COLO829 (cell line): ENCODE measurements at places on chromosomes 1 and 21.

DNA sequence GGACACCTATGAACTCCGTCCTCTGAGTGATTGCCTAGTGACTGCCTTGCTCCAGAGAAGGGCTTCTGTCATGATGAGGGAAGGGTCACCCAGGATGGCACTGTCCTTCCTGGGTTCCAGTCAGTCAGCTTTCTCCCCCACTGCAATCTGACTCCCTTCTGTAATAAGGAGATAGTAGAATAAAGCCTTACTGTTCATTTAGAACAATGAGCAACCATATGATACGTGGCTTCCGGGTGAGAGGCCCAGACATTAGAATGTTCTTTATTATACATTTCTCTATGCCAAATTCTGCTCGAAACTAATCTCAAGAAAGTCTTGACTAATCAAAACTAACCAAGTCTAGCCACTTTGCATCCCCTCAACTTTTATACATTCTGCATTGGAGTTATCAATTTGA lies 8.5 kb upstream of the MTMR11 start:
- peak; percentile 91 for DNase-seq

DNA sequence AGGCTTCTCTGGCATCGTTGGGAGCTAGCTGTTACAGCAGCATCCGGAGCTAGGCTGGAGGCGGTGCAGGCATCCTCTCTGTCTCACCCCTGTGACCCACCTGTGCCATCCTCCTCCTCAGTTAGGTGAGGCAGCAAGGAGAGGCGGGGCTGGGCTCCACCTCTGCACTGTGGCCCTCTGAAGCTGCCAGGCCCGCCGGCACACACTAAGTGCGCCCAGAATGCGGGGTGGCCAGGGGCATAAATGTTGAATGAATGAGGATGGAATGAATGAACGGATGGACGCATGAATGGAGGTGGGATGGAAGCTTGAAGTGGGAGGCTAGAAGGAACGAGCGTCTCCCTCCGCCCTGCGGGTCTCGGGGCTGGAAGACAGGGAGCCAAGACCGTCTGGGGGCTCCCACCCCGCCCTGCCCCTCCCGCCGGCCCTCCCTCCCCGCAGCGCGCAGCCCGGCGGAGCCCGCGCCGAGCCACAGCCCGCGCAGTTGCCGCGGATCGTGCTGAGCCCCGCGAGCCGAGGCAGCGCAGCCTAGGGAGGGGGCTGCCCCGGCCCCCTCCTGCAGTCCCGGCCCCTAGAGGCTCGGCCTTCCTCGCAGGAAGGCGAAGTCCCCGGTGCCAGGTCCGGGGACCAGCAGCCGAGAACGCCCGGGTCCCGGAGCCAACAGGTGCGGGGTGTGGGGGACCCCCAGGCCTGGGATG lies at the start of gene HCRTR1:
HCRTR1 (plus strand) TSS at position 472 of the 698 bp plus-strand sequence. CDS start 1,504 bp downstream, outside the sequence.
- no peak for DNase-seq

DNA sequence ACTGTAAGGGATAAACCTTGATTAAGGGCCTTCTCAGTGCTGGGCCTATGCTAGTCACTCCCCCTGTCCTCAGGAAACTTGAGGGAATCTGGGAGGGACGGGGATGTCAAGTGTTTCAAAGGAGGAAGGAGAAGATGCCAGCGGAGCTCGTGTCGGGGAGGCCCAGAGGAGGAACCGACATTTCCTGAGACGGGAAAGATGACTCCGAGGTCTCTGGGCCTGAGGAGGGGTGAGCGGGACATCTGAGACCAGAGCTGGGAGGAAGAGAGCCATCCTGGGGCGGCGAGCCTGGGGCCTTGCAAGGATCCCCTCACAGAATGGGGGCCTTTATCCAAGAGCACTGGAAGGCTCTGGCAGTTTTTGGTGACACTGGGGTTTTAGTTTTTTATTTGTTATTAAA lies 10.4 kb downstream of the SLC66A1 start:
- DNase-seq = no peak

- DNase-seq = no peak
Measured at GRCh38 chr1:17857996-17858395, 102.9 kb downstream of the ACTL8 start.

- no peak for DNase-seq
Measured at GRCh38 chr1:218355278-218355677, 10.1 kb downstream of the TGFB2 start.

GRCh38 chr21:32114419-32115035 lies 164.3 kb downstream of the MIS18A start:
- no peak for DNase-seq

DNA sequence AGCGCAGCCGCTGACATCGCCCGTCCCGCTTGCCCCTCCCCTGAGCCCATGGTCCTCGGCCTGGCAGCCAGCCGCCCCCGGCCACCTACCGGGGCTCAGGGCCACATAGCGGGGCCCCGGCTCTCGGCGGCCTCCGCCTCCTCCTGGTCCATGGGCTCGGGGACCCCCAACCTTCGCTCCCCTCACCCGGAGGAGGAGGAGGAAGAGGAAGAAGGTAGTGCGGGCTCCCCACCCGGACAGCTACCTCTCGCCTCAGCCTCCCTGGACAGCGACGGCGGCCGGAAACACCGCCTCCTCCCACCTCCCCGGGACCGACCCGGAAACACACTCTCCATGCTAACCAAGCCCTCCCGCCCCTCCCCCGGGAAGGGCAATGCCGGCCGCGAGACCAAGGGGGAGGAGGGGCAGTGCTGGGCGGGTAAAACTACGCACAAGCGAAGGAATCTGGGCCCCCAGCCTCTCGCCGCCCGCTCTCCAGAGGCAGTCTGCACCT lies at the start of gene KIAA0319L:
KIAA0319L (minus strand) TSS at position 286 of the 493 bp plus-strand sequence. CDS start 2,912 bp downstream, outside the sequence.
- peak; percentile 66 for DNase-seq

GRCh38 chr1:174158767-174159251 lies 511 bp upstream of the RABGAP1L start:
- no peak for DNase-seq

- DNase-seq = no peak
Measured at GRCh38 chr1:248847181-248847955, 9.3 kb downstream of the ZNF672 start.

GRCh38 chr1:210624722-210625121 lies 296.0 kb downstream of the HHAT start:
- DNase-seq = no peak

GRCh38 chr1:157239936-157240335 lies 101.7 kb upstream of the ETV3 start:
- no peak for DNase-seq

DNA sequence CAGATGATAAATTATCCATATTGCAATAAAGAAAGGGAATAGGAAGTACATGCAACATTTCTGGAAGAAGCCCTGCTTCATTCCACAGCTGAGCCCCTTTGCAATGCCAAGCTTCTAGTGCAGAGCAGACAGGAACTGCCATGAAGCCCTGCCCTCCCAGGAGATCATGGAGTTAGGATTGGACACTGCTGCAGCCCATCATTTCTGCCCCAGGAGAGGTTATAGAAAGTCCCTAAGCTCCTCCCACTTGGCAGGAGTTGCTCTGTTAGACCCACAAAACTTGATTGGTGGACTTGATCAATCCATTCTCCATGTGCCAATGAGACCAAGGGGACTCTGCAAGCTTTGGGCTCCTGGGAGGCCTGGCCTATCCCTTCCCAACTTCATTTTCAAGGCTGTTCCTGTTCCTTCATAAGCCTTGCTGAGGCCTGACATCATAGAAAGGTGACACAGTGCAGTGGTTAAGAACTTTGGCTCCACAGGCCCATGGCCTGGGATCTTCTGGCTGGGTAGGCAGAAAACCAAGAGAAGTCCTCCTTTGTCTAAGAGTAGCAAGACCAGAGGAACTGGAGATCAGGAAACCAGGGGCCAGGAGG lies 1.3 kb upstream of the LAPTM5 start:
- no peak for DNase-seq

DNA sequence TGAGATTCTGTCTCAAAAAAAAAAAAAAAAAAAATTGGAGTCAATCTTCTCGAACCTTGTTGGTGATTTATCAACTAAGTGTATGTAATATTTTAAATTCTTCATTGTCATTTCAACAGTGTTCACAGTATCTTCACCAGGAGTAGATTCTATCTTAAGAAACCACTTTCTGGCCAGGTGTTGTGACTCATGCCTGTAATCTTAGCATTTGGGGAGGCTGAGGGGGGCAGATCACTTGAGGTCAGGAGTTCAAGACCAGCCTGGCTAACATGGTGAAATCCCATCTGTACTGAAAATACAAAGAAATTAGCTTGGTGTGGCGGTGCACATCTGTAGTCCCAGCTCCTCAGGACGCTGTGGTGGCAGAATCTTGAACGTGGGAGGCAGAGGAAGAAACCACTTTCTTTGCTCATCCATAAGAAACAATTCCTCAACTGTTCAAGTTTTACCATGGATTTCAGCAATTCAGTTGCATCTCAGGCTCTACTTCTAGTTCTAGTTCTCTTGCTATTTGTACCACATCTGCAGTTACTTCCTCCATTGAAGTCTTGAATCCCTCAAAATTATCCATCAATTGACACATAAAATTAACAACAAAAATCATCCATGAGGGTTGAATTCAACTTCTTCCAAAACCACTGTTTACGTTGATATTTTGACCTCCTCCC lies 30.4 kb upstream of the EYA3 start:
- DNase-seq = no peak

- no peak for DNase-seq
Measured at GRCh38 chr1:178684111-178684510, 40.9 kb upstream of the RALGPS2 start.

DNA sequence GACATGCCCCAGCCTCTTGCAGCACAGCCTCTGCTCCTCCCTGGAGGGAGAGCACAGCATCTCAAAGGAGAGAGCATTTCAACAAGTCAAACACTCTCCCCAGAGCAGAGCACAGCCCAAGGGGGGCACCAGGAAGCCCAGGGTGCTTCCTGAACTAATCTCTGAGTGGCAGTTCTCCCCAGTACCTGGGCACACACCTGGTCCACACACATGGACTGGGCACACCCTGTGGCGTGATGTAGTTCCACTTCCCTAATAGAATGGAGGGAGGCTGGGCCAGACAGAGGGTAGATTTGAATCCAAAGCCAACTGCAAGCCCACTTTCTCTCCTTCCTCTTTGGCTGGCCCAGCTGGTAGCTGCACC lies 55.5 kb downstream of the CD46 start:
- DNase-seq = no peak

DNA sequence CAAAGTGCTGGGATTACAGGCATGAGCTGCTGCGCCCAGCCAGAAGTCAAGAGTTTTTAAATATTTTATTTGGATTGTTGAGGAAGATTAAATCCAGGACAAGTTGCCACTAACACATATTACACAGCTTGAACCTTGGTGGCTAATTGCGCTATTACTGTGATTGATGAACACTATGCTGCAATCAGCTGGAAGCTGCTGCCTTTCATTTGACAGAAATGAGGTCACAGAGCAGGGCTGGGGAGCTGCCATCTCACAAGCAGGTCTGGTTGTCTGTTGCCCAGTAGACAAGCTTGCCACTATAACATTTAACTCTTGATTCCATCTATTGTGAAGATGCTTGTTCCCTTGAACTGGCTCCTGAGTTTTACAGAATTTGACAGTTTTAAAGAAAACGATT lies 37.4 kb upstream of the NRDC start:
- DNase-seq = no peak

DNA sequence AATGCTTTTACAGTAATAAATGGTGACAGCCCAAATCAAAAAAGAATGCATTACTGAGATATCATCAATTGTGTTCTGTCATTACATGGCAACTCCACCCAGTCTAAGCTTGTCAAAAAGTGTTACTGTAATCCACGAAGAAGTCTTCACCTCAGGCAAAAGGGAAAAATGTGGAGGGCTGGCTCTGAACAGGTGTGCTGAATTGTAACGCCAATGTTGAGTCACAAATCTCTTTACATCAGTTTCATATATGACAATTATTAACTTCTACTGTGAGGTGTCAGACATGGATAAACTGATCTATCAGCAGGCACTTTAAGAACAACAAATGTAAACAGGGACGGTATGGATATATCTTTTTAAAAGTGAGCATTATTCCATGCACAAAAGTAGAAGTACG lies 98.5 kb upstream of the DMRTA2 start:
- DNase-seq = no peak

DNA sequence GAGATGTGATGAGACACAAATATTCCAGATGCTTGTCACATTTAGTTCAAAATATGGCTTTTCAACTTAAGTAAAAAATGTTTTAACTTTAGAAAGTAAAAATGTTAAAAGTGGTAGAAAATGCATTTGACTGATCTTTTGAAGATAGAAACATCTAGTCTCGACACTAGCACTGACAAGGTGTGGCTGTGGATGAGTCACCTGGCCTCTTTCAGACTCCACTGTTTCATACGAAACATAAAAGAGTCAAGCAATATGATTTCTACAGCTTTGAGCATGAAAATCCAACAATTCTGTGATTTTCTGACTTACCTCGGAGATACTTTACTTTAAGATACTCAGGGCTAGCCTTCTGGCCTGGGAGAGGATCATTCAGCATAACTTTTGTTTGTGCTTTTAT lies 47.7 kb downstream of the TTC13 start:
- DNase-seq = no peak

DNA sequence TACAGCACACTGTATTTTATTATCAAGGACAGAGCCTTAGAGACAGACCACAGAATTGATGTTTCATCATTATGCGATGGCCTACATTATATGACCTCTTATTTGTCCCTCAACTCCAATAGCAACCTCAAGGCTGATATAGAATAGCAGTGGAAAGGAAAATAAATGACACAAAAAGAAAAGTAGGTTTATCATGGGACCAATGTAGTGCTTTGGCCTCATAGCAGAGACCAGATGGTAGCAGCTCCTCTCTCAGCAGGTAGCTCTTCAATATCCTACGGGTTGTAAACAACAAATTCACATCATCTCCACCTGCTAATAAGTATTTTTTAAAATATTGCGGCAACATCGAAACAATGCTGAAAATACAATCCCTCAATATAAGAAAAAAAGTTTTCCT lies 25.2 kb downstream of the ANP32E start:
- DNase-seq = no peak

- DNase-seq = peak; percentile 13
Measured at GRCh38 chr1:116763787-116764465, 9.7 kb downstream of the CD2 start.

DNA sequence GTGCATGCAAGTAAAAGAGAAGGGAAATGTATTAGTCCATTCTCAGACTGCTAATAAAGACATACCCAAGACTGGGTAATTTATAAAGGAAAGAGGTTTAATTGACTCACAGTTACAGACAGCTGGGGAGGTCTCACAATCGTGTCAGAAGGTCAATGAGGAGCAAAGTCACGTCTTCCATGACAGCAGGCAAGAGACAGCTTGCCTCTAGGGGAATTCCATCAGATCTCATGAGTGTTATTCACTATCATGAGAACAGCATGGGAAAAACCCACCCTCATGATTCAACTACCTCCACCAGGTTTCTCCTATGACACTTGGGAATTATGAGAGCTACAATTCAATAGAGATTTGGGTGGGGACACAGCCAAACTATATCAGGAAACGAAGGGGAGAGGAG lies 8.1 kb downstream of the KRTAP21-3 start:
- no peak for DNase-seq
